Caki2 (cell line): ENCODE measurements at places on chromosomes 4 and X. TPM values are rescaled to one million over a fixed set of nuclear protein-coding genes. Genes with fewer than 3 reads are reported as not detected.
A peak's percentile ranks its signal among the peaks of the same experiment; 100 is the strongest.

The RBM47 gene
- 45.5 and 54.3 TPM in 2 replicates for total RNA-seq

DNA sequence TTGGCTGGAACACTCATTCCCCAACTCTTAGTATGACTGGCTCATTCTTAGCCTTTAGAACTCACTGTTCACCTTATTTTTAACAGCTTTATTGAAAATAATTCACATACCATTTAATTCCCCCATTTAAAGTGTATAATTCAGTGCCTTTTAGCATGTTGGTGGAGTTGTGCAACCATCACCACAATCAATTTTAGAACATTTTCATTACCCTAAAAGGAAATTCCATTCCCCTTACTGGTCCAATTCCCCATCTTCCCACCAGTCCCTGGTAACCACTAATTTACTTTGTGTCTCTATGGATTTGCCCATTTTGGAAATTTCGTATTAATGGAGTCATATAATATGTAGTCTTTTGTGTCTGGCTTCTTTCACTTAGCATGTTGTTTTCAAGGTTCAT, 19.7 kb downstream of the NHSL2 start:
- no peak for DNase-seq

The ZDHHC15 gene
- total RNA-seq, result 1.2 TPM in 1 of 2 replicates, not detected in the other

- no peak for DNase-seq
These were observed 157.6 kb downstream of the HNRNPD start for GRCh38 chr4:82216219-82216618.

DNA sequence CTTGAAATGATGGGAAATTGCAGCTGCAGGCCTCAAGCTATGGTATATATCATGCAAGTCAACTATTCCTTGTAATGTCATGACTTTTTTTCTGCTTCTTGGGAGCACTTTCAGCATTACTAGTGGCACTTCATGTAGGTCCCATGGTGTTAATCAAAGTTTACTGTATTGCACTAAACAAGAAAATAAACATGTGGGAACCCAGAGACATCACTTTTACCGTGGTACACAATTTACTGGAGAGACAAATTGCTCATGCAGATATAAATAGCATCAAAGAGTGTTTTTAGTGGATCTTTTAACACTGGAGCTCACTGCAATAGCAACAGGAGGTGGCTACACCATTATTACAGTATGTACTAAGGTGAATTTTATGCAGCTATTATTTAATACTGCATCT, 79.2 kb downstream of the UNC5C start:
- DNase-seq, result no peak

The MMRN1 gene
- not detected in 2 replicates for total RNA-seq

DNA sequence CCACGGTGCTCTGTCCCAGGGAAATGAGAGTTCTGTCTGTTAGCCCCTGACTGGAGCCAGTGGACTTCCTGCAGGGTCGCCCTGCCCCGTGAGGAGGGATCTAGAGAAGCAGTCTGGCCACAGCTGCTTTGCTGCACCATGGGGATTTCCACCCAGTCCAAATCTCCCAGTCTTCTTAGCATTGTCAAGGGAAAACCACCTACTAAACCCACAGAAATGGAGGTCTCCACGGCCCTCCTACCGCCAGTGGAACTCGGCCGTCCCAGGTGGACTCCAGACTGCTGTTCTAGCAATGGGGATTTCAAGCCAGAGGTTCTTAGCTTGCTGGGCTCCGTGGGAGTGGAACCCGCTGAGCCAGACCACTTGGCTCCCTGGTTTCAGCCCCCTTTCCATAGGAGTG, 133.3 kb upstream of the PCDH7 start:
- DNase-seq, result no peak

The C4orf50 gene
- 0.07 and 0.49 TPM in 2 replicates for total RNA-seq

- no peak for DNase-seq
These were observed 74.4 kb downstream of the PDLIM5 start for GRCh38 chr4:94525993-94526728.

The STAP1 gene
- not detected in 2 replicates for total RNA-seq

The CLTRN gene
- 5.8 and 6.5 TPM in 2 replicates for total RNA-seq

GRCh38 chr4:24190761-24191695, 301.2 kb upstream of the PPARGC1A start:
- no peak for DNase-seq

DNA sequence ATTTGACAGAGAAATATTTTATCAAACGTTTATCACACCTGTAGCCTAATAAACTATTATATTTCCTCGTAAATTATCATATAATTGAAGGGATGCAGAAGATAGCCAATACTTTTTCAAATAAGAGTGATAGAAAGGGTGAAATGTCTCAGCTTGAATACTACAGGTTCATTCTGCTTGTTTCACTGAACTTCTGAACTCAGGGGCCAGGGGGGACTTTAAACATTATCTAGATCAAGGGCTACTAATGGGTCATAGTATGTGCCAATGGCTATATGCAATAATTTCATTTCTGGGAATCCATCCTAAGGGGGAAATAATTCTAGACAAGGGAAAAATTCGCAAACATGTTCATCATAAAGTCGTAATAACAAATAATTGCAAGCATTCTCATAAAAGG, 2.6 kb downstream of the ALPK1 start:
- DNase-seq, result no peak

DNA sequence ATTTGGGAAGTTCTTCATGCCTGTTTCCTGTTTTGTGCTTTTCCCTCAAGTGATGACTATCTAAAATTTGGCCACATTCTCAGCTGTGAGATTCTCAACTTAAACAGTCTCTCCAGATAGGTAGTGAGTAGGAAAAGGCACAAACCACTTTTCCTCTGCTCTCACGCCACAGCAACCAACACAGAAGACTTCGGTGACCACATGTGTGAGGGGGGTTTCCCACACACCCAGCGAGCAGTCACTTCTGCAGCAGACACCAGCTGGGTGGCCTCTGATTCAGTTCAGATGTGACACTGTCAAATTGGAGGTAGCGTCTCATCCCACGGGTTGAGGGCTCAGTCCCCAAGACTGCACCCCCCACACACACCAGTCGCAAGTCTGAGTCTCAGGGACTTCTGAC, 25.1 kb upstream of the CLDN34 start:
- DNase-seq, result no peak

- no peak for DNase-seq
These were observed 4.5 kb downstream of the SNX25 start for GRCh38 chr4:185213877-185214276.

DNA sequence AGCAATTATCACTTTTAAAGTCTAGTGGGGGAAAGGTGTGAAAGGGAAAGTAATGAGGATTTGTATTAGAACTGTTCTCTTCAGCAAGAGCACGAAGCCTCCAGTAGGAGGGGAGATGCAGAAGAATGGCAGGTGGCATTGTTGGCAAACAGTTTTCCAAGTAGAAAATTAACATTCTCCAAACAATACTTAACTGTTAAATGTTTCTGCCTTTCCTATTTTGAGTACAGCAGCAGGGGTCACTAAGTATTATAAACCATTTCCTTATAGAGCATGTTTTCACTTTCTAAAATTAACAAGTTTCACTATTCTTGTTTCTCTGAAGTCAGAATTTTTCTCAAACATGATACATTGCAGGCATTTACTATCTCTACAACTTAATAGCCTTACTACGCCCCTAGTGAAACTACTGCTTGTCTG, 58.7 kb downstream of the LEF1 start:
- no peak for DNase-seq

DNA sequence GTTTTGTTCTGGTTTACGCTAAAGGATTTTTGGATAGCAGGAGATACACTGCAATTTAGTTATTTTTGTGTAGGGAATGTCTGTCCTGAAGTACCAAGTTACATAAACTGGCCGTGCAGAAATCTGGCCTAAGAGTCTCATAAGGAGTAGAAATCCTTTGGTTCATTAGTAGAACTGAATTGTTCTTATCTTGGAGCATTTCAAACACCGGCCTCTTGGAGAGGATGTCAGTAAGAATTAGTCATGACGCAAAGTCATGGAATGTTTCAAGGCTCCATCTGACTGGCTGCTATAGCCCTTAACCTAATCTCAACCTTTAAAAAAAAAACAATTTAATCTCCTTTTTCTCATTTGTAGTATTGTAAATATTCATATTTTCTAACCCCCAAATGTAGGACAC, 15.2 kb downstream of the PDLIM3 start:
- DNase-seq, result no peak

The LINC00632 gene
- total RNA-seq, result 26.1 and 31.3 TPM in 2 replicates

DNA sequence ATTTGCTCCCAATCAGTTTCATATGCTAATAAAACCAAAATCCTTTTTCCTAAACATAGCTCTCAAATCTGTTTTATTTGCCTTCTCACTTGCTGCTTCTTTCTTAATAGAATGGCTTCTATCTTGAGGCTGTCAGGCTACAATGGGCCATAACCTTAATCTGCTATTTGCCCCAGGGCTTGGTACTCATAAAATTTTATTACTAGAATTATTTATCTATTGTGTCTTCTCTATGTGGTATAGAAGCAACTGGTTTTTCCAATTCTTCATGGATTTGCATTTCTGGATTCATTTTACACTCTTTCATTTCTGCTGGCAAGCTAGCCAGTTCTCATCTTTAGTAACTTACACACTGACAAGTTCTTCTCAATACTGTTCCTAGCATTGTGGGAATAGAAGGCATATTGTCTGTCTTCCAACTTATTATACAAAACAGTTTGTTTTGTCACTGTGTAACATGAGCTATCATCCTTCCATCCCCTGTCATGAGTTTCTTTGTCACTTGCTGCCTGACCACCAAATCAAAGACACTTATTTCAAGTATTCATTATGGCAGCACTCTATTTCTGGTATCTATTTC, 96.6 kb upstream of the KCNIP4 start:
- no peak for DNase-seq

DNA sequence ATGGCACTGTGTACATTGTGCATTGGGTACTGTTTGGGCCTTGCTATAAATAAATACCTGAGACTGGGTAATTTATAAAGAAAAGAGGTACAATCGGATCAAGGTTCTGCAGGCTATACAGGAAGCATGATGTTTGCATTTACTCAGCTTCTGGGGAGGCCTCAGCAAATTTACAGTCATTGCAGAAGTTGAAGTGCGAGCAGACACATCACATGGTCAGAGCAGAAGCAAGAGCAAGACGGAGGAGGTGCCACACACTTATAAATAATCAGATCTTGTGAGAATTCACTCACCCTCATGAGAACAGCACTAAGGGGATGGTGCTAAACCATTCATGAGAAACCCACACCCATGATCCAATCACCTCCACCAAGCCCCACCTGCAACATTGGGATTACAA, 505.0 kb downstream of the ARAP2 start:
- no peak for DNase-seq

- DNase-seq, result no peak
These were observed 7.5 kb upstream of the LHFPL1 start for GRCh38 chrX:112687189-112687691.

GRCh38 chr4:111268769-111269414, 646.0 kb upstream of the PITX2 start:
- DNase-seq, result no peak

DNA sequence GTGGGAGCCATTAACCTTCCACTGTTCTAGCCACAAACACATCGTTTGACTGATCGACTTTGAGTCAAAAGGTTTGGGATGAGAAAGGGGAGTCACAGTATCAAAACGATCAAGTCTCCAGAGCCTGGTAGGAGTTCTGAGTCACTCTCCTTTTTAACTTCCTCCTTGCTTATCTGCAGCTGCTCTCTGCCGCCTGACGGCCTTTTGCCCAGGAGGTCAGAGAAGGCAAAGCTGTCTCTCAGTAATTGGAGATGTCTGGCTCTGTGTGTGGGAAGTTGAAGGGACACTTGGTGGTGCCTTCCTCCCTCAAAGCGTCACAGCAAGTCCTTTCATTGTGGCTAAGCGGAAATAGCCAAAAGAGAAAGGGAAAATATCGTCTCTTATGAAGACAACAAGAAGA, 63.1 kb downstream of the ANOS1 start:
- DNase-seq, result no peak

DNA sequence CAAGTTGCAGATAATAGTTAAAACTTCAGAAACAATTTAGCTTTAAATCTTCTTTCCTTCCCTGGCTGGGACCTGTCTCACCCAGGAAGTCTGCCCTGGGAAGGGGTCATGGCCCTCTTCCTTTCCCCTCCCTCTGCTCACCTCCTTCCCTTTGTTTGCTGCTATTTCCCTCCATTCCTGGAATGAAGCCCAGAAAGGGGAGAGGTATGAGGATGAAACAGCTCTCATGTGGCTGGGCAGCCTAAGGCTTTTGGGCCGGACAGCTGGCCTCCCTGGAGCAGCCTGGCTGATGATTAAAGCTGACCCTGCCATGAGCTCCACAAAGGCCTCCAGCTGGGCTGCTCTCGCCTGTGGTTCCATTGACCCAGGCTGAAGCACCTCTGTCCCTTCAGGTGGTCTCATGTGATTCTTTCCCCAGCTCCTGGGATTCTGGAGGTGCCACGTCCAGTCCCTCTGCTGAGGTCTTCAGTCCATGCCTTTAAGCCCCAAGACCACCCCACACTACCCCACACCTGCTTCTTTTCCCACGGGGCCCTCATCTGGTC, 202.1 kb downstream of the PTTG2 start:
- peak; percentile 72 for DNase-seq

DNA sequence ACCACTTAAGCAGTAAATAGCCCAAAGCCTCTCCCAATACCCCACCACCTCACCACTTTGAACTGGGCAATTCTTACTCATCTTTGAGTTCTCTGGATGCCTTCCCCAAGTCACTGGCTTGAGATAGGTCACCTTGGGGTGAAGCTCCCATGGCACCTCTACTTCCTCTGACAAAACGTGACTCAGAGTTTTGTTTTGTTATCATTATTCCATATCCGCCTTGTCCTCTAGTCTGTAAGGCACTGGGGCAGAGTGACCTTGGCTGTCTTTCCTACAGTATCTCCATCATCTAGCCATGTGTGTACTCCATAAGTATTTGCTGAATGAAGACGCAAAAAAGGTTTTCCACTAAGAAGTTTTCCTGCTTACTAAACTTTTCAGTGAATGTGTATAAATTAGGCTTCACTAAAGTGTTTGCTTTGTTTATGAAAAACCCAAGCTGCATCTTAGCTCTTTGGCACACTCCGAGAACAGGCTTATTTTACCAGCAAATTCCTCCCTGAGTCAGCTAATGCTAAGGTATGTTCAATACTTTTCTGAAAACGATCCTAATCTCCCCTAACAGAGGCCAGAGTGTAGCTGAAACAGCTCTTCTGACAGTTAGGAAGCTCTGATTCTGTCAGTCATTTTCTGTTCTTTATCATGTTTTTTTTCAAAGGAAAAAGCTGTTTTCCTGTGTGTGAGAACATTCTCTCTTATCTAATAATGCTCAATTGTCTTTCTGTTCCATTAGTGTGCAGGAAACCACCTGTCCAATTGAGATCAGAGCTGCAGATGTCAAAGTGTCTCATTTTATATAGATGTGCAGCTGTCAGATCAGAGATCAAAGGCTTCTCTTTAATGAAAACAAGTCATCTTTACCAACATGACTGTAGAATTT, 30.2 kb upstream of the TSPAN5 start:
- DNase-seq, result peak; percentile 25

DNA sequence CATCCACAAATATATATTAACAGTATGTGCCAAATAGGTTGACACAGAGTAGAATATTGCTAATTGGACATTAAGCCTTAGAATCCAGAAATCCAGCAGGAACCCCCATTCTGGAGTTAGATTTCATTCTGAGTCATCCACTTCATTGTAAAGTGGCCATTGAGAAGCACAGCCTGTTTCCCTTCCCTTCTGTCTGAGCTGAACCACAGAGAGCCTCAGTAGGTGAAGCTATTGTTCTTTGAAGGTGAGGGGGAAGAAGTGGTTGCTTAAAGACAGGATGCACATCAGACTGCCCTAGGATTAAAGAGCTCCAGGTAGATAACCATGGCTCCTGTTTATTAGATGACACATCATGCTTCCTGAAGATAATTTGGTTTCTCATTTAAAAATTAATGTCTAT, 30.6 kb upstream of the MCF2 start:
- no peak for DNase-seq

The TCEAL5 gene
- total RNA-seq, result not detected in 2 replicates
